H4 (cell line): ENCODE measurements at places on chromosomes 2 and 18. TPM values are rescaled to one million over a fixed set of nuclear protein-coding genes. Genes with fewer than 3 reads are reported as not detected.

Gene TAF4B
- total RNA-seq, result 3.0 and 4.0 TPM in 2 replicates

Gene LANCL1
- 42.6 and 46.5 TPM in 2 replicates for total RNA-seq

Gene GKN1
- not detected in 2 replicates for total RNA-seq

Gene MFSD2B
- total RNA-seq, result 0.72 TPM in 1 of 2 replicates, not detected in the other

Gene SLC14A1
- 257 and 276 TPM in 2 replicates for total RNA-seq

Gene FOXD4L1
- total RNA-seq, result not detected in 2 replicates

Gene FTCDNL1
- 2.3 and 5.9 TPM in 2 replicates for total RNA-seq

Gene CFC1
- total RNA-seq, result 0.39 TPM in 1 of 2 replicates, not detected in the other

Gene ESPNL
- total RNA-seq, result not detected in 2 replicates

Gene ALLC
- total RNA-seq, result not detected in 2 replicates

Gene ITGA6
- 26.8 and 29.1 TPM in 2 replicates for total RNA-seq

Gene GREB1
- total RNA-seq, result 4.2 and 6.6 TPM in 2 replicates

Gene PPP1CB
- total RNA-seq, result 76.5 and 96.0 TPM in 2 replicates

Gene DYSF
- total RNA-seq, result 0.37 and 0.43 TPM in 2 replicates

Gene IL37
- total RNA-seq, result not detected in 2 replicates

Gene PRSS56
- total RNA-seq, result not detected in 2 replicates

Gene GPR55
- 0.66 and 0.87 TPM in 2 replicates for total RNA-seq

Gene ABCB11
- total RNA-seq, result not detected in 2 replicates

Gene AMER3
- total RNA-seq, result not detected in 2 replicates

Gene ERFE
- 4.3 and 6.2 TPM in 2 replicates for total RNA-seq

Gene NT5C1B
- not detected in 2 replicates for total RNA-seq

Gene EIF5B
- total RNA-seq, result 11.7 and 12.7 TPM in 2 replicates

Gene CHRND
- total RNA-seq, result not detected in 2 replicates

Gene HMSD
- 0.12 TPM in 1 of 2 replicates, not detected in the other for total RNA-seq

Gene MALL
- 0.10 TPM in 1 of 2 replicates, not detected in the other for total RNA-seq

Gene NCOA1
- 4.7 and 5.6 TPM in 2 replicates for total RNA-seq

Gene TFCP2L1
- total RNA-seq, result 0.06 TPM in 1 of 2 replicates, not detected in the other

Gene ALKAL2
- total RNA-seq, result not detected in 2 replicates
